ENCODE measurements at places on chromosomes 5 and 9. TPM values are rescaled to one million over a fixed set of nuclear protein-coding genes. Genes with fewer than 3 reads are reported as not detected.

Gene SIMC1
- total RNA-seq = 13.2 TPM

Gene P4HA2
- 50.6 TPM for total RNA-seq

Gene SLC6A18
- not detected for total RNA-seq

Gene AGXT2
- not detected for total RNA-seq

Gene ADAMTS12
- total RNA-seq = 6.6 TPM

Gene SPINK4
- total RNA-seq = not detected

Gene INSL6
- total RNA-seq = not detected

Gene TMEM161B
- total RNA-seq = 9.0 TPM

Gene TAF11L10
- total RNA-seq = not detected

Gene CCNI2
- not detected for total RNA-seq

Gene EQTN
- not detected for total RNA-seq

Gene COL27A1
- 10.2 TPM for total RNA-seq

Gene TAS2R1
- not detected for total RNA-seq

Gene ARAP3
- total RNA-seq = 4.8 TPM

Gene LRRC19
- total RNA-seq = not detected

Gene SPATA31A3
- total RNA-seq = not detected

Gene PCDHA6
- total RNA-seq = not detected

Gene IL17B
- total RNA-seq = not detected

Gene SMAD5
- total RNA-seq = 34.0 TPM

Gene FOXD4
- total RNA-seq = 0.44 TPM

Gene TTC16
- not detected for total RNA-seq

Gene TLE4
- 12.7 TPM for total RNA-seq

Gene RGS7BP
- total RNA-seq = not detected

Gene TUSC1
- 6.2 TPM for total RNA-seq

Gene KLF4
- total RNA-seq = 25.3 TPM

Gene CDKN2A
- not detected for total RNA-seq

Gene GLRA1
- total RNA-seq = not detected

Gene CTSV
- total RNA-seq = 13.4 TPM

Gene TRPM6
- total RNA-seq = 1.8 TPM

Gene CCDC171
- 0.26 TPM for total RNA-seq

Gene SLC6A3
- 0.53 TPM for total RNA-seq

Gene CMBL
- 22.7 TPM for total RNA-seq

Gene CSF1R
- 0.28 TPM for total RNA-seq

Gene ADAMTS13
- total RNA-seq = 0.51 TPM

Gene IFNA2
- total RNA-seq = not detected

Gene TXNDC8
- not detected for total RNA-seq

Gene ZFP2
- not detected for total RNA-seq

Gene CTXN3
- not detected for total RNA-seq

Gene FBP1
- not detected for total RNA-seq

Gene PAPPA
- total RNA-seq = 26.2 TPM

Gene PAX5
- total RNA-seq = not detected

Gene PCDHAC1
- 3.0 TPM for total RNA-seq

Gene MCIDAS
- total RNA-seq = 2.2 TPM

Gene HTR1A
- total RNA-seq = not detected

Gene PCDHA4
- 2.2 TPM for total RNA-seq

Gene DPYSL3
- total RNA-seq = 22.2 TPM

Gene C5orf52
- not detected for total RNA-seq

Gene TLN1
- total RNA-seq = 128 TPM

Gene RPS23
- 5,375 TPM for total RNA-seq

Gene MYOT
- total RNA-seq = not detected

Gene FRRS1L
- 0.19 TPM for total RNA-seq

Gene SPATA31D4
- total RNA-seq = not detected

Gene SLC2A6
- total RNA-seq = 20.2 TPM

Gene FOXD4L5
- total RNA-seq = not detected

Gene IFNB1
- total RNA-seq = not detected
